ENCODE measurements at places on chromosomes 3 and 15.

DNA sequence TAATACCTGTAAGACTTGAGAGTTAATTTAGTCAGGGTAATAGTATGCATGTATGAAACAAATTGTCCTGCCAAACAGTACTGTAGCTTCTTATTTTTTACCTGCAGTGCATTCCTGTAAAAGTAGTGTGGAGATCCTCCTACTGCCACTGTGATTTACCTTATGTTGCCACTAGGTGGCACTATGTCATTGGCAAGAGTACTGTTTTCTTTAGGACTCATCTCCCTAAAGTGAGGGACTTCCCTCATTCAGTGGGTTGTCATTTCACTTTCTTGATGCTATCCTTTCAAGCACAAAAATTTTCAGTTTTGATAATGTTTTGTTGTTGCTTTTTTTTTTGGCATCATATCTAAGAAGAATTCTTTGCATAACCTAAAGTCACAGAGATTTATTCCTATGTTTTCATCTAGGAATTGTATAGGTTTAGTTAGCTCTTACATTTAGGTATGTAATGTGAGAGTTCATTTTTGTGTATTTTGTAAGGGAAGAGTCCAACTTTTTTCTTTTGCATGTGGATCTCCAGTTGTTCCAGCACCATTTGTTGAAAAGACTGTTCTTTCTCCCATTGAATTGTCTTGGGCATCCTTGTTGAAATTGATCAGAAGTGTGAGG is 105.7 kb downstream of the AKAP13 start:
- peak; percentile 21 for DNase-seq

DNA sequence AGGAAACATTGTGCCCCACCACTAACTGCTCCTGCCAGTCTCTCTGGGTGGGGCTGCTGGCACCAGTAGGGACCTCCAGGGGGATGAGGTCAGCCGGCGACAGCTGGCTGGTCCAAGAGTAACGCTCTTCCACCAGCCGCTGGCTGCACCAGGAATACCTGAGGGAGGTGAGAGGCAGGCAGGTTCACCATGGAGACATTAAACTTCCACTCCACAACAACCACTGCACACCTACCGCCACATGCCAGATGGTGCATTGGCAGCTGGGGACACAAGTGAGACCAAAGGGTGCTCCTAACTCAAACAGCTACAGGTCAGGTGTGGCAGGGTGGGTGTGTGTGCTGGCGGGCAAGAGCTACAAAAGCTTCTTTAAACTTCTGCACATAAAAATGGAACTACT is 4.5 kb downstream of the POLG start:
- no peak for DNase-seq

GRCh38 chr3:51960386-51960785 is 5.2 kb downstream of the GPR62 start:
- no peak for DNase-seq

- DNase-seq: no peak
These were observed 30.4 kb downstream of the SPPL2A start for GRCh38 chr15:50735156-50735555.

DNA sequence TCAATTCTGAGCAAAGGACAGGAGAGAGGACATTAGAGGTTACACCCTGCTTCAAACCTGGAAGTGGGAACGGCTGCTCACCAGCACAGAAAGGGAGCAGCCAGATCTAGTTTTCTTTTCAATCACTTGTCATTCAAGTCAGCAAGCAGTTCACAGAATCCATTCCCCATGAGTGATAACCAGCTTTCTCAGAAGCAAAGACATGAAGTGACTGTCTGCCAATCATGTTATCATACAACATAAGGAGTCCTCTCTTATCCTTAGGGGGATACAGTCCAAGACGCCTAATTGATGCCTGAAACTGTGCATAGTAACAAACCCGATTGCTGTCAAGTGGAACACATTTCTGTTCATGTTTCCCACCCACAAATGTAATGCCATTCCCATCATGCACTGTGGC is 54.7 kb downstream of the FAM98B start:
- no peak for DNase-seq

Data from NCI-H2029 (cell line).